ENCODE measurements at places on chromosomes 1 and 21.

DNA sequence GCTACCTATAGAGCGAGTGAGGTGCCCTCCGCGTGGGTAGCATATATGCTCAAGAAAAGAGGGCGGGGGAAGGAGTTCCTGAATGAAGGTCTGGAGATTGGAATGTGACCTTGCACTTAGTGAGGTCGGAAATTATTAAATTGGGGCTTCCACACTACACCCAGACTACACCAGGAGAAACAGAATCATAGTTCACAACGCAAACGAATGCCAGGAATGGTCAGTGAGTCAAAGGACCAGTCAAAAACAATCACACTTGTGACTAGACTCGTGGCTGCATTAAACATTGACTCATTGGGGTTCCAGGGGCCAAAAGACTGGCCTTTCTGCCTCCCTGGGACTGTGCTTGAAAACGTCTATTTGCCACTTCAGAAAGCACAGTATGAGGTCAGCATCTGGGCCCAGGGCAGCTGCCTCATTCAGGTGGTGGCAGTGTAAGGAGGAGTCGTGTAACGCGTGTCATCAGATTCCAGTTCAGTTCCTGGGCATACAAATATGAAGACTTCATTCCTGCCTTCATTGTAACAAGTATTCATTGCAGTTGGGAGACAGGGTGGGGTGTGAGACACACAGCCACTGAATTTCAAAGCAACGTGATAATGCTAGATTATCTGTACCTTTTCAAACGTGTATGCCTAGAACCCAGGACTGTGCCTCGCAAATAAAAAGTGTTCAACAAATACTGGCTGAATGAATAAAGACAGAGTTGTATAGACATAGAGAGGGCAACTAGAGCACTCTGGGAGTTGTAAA, at the start of gene YOD1:
Gene YOD1 (minus strand): TSS at position 18 of the 753 bp plus-strand sequence. CDS start 178 bp downstream, outside the sequence.
- DNase-seq, result no peak

- DNase-seq, result no peak
These were observed 5.1 kb upstream of the DESI2 start for GRCh38 chr1:244647819-244648218.

- DNase-seq, result no peak
These were observed 97.4 kb downstream of the PRDM2 start for GRCh38 chr1:13797397-13797796.

- DNase-seq, result no peak
These were observed 21.3 kb downstream of the ACOT11 start for GRCh38 chr1:54569339-54569738.

DNA sequence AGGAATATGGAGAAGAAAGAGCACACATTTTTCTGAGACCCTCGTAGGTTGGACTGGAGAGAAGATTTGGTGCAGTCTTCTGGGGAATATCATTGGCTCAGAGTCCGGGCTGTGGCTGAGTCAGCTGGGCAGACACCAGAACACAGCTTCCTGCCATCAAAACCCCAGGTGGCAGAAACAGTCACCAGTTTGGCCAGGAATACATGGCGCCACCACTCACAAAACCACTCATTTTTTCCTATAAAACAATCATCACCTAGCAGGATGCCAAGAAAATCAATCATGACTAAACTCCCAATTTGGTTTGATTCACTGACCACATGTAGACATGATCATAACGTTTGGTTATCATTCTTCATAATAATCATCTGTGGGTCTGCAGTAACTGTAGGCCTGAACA, 178.1 kb upstream of the PBX1 start:
- no peak for DNase-seq

DNA sequence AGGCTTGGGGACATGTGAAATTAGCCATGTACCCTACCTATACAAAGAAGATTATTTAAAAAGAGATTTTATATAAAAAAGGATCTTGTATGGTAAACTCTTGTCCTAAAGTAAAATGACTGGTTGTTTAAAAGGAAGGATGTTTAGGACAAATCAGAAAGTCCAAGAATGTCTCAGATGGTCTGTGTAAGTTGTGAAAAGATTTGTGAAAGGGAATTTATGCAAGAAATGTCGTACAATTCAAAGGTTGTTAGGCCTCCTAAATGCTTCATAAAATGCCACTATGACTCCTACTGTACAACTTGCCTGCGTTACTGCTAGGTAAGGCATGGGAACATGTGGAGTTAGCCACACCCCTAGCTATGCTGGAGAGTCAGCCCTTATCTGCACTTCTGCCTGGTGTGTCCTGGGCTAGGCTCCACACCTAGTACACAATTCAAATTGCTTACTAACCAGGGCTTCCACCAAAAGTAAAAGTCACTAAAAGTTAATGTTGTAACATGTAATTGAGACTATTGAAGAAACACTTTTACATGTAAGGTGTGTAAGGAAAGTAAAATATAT, 19.7 kb downstream of the PRDX6 start:
- no peak for DNase-seq

DNA sequence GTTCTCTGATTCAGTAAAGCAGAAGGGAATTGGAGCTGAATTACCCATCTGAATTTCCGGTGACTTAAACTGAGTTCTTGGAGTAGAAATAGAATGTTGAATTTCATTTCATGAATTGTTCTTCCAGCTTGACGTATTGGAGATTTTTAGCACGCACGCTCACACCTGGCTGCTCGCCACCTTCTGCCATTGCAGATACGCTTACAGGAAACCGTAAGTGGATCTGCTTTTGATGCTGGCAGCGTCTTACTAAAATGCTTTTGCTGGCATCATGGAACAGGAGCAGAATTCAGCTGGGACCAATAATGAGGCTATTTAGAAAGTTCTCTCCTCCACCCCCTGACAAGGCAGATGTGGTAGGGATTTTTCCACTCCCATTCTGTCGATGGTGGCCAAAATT, 17.7 kb upstream of the ELAVL4 start:
- no peak for DNase-seq

DNA sequence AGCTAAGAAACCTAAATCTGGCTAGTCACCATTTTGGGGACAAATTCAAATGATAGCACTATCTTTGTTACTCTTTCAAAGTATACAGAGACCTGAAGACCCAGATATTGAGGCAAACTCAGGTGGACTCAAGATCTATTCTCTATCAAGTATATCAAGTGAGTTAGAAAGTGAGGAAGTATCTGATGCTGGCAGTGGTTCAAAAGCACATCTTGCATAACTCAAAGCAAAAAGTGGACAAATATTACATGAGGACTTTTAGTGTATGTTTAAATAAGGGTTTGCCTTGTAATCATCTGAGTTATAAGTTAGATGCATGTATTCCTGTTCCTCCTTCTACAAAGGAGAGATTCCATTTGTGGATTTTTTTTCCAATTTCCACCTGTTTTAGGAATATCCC, 338.4 kb downstream of the DISC1 start:
- no peak for DNase-seq

DNA sequence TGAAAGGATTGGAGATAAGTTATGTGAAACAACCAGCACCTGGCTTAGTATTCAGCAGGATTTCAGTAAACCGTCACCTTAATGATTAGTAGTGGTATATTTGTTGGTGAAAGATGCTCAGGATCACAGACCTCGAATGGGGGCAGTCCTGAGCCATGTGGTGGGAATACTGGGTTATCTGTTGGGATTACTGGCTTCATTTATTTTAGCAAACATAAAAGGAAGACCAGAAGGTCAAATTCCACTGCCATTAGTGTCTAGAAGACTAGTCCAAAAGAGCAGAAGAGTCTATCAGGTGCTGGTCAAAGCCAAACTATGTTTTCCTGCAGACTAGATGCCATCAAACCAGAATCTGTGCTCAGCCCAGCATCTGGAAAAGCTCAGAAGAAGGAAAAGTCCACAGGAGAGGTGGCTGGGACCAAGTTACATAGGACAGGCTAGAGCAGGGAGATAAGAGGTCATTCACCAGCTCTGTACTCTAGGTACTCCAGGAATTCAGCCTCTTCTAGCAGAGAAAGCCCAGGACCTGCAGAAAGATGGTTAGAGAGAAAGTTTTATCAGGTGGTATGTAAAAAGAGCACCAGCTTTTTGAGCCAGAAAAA, 343.4 kb downstream of the PLPP3 start:
- no peak for DNase-seq

DNA sequence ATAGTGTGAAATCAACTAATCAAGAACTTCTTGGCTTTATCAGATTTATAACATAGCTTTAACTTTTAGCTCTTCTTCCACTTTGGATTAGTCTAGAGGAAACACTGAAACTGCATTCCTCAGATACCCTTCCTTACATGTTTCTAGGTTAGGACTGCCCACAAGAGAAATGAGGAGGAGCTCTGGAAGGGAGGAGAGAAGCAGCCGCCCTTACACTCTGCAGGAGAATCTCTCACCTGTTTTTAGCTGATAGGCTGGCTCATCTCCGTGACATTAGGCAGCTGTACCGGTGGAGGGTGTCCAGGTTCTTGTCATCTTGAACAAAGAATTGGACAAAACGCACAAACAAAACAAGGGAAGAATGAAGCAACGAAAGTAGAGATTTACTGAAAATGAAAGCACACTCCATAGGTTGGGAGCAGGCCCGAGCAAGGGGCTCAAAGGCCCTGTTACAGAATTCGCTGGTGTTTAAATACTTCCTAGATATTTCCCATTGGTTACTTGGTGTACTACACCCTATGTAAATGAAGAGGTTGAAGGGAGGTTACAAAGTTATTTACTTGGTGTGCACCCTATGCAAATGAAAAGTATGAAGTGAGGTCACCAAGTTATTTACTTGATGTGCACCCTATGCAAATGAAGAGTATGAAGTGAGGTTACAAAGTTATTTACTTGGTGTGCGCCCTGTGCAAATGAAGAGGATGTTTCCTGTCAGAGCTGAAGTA, 524.9 kb upstream of the CHRM3 start:
- no peak for DNase-seq

DNA sequence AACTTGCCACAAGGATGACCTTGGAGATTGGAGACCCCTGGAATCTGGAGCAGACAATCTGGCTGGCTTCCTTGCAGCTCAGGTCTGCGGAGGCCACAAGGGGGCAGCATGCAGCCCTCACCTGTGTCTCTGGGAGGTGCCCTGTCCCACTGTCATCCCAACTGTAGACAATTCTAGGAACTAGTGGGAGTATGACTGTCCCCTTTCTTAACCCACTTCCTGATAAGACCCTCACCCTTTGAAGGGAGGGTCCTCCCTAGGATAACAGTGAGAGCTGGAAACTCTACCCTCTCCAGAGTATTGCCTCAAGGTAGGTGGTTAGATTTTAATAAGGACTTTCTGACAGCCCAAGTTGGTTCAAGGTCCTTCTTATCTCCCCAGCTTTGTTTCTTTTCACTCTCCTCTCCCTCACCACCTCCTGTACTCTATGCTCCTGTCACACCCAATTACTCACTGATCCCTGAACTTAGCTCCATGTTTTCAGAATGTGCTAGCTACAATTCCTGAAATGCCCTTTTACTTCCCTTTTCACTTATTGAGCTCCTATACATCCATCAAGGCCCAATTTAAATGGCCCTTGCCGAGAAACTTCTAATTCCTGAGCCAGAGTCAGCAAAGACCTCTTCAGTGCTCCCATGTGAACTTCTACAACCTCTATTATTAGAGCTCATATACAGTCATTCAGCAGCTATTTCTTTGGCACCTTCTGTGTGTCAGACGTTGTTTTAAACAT, 9.2 kb upstream of the KCNQ4 start:
- DNase-seq, result peak; percentile 63

- DNase-seq, result no peak
These were observed 13.8 kb downstream of the CNIH3 start for GRCh38 chr1:224629965-224630364.

- no peak for DNase-seq
These were observed 26.2 kb upstream of the LYST start for GRCh38 chr1:235892734-235893413.

DNA sequence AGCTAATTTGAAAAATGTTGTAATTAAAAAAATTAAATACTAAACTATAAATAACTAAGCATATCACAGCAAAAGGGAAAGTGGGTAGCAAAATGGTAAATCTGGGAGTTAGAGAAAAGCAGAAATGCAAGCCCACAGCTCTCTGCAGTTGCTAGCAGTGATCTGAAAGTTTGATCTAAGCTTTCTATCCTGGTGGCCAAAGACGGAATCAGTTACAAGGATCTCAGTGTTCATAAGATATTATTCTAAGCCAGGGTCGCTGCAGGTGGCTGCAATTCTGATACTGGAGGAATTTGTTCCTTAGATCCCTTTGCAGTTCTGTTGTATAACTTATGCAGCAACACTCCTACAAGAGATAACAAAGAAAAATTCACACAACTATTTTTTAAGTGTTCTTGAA, 363.7 kb downstream of the SETD4 start:
- no peak for DNase-seq

GRCh38 chr1:12148160-12148957, 18.4 kb upstream of the TNFRSF1B start:
- DNase-seq, result no peak

- DNase-seq, result no peak
These were observed 12.6 kb downstream of the CD2 start for GRCh38 chr1:116766616-116767469.

GRCh38 chr1:180252638-180253536, 22.8 kb downstream of the LHX4 start:
- DNase-seq, result peak; percentile 85

DNA sequence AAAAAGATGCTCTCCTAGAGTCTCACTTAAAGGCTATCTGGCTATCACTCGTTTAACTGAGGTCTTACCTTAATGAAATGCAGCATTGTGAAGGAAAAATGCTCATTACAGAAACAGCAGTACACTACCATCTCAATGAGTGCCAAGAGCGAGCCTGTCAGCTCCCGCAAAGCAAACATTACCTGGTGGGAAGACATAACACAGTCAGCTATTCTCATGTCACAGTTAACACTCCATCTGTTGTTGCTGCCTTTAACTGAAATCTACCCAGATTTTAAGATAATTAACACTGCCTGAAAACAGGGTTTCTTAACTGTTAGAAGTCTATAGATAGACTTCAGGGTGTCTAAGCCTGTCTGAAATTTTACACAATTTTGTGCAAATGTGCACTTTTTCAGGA, 39.1 kb downstream of the PCSK9 start:
- no peak for DNase-seq

GRCh38 chr21:34530261-34530660, 18.3 kb upstream of the KCNE1 start:
- no peak for DNase-seq

DNA sequence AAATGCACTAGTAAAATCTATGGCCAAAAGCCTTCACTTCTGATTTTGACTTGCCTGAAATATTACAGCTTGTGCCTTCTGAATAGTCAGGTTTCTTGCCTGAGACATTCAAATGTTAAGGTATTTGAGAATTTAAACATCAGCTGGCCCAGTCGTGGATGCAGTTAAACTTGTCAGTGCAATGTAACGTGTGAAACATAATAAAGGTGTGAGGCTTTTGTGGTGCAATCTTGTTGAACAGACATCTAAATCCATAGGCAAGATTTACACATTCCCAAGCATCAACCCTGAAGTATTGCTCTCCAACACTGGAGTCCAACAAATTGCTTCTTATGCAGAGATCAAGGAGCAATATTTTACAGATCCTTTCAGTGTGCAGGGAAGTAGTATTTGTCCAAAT, 4.4 kb downstream of the CCN1 start:
- DNase-seq, result no peak

GRCh38 chr1:3716351-3716750, 35.9 kb upstream of the CCDC27 start:
- DNase-seq, result no peak

GRCh38 chr1:115426231-115426771, 88.3 kb upstream of the NGF start:
- DNase-seq, result no peak

GRCh38 chr1:29211086-29212030, 19.4 kb downstream of the MECR start:
- DNase-seq, result no peak

All from GM13977 (cell line).